ENCODE measurements at places on chromosomes 1 and 21. TPM values are rescaled to one million over a fixed set of nuclear protein-coding genes. Genes with fewer than 3 reads are reported as not detected.

- no peak for DNase-seq
Measured at GRCh38 chr1:181010789-181011188, 11.9 kb downstream of the STX6 start.

Gene RBM11
- not detected for total RNA-seq

GRCh38 chr1:174479281-174479680 lies 31.5 kb downstream of the GPR52 start:
- DNase-seq, result no peak

DNA sequence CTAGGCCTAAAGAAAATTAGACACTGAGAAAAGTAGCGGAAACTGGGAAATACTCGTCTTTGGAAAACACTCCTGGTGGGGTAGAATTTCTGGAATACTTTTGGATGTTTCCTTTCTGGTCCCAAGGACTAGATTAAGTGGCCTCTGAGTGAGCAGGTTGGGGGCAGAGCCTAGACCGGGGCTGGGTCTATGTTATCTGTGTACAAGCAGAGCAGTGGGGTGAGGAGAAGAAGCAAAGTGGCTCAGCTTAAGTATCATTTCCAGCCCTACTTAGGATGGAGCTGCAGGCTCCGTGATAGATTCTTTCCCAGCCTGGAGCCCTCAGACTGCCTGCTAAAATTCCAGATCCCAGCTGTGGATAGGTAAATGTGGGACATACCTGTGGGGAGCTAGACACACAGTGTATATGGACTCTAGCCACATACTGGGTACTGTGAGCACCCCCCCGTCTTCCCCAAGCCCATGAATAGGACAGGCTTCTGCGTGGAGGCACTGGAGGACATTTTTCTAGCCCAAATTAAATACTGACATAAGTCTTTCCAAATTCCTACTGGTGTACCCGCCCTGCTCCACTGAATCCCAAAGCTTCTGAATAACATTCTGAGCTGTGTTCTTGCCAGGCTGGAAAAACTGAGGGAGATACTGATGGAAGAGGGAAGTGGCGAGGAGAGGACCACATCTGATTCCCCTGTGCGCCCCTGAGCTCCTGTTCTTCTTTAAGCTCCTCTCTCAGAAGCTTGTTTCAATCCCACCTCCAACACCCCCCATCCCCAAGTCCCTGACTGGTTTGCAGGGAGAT lies 6.8 kb downstream of the FMOD start:
- no peak for DNase-seq

DNA sequence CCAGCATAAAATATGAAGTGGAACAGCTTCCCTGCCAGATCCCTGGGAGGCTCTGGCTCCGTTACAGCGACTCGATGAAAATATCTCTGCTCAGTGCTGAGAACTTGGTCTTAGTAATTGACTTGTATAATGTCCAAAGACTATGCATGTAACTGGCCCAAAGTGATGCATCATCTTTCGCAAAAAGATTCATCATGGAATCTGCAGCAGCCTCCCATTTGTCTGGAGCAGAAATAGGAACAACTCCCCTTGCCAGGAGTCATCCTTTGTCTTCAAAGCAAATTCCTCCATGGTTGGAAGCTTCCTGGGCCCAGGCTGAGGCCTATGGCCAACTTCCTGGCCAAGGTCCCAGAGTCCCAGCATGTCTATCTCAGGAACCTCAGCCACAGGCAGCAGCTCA lies 16.9 kb upstream of the SLC6A17 start:
- DNase-seq, result no peak

Measured in ascending aorta (tissue), 2 donors.